HepG2 (cell line): ENCODE measurements at places on chromosomes 1 and 21.

DNA sequence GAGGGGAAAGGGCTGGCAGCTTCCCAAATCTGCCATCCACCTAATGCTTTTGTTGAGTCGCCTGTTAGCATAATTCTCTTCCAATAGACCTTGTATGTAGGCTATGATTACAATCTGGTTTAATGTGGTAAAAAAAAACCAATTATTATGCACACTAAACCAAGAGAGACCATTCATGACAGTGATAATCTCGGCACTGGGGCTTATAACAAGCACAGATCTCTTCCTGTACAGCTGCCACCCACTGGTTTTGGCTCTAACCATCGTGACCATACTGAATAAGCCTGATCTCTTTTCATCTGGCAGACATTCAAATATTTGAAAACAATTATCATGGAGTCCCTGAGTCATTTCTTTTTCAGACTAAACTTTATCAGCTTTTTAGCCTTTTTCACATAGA is 12.0 kb upstream of the SYT14 start:
- DNase-seq, result no peak

DNA sequence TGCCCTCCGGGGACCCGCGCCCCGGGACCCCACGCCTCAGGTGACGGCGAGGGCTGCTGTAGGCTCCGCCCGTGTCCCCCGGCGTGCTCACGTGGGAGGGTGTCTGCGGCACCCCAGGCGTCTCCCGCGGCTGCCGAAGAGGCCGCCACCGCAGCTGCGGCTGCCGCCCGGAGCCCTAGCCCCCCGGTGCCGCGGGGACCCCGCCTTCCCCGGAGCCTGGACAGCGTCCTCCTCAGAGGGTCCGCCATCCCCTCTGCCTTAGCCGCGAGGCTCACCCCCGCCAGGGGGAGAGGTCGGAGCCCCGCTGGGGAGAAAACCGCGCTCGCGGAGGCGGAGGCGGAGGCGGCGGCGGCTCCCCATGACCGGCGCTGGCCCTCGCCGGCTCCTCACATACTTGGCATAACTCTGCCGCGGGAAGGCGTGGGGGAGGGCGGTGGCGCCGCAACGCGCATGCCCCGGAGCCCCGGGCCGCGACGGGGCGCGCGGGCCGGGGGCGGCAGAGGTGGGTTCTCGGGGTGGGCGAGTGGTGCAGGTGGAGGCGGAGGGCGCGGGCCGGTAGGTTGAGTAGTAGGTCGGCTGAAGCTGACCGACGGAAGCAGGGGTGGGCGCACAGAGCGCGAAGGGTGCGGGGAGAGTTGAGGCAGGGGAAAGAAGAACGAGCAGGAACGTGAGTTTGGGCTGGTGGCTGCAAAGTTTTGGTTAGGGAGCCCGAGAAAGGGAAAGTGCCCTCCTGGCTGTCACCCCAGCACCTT is 700 bp upstream of the SYDE2 start:
- DNase-seq, result peak; percentile 52

DNA sequence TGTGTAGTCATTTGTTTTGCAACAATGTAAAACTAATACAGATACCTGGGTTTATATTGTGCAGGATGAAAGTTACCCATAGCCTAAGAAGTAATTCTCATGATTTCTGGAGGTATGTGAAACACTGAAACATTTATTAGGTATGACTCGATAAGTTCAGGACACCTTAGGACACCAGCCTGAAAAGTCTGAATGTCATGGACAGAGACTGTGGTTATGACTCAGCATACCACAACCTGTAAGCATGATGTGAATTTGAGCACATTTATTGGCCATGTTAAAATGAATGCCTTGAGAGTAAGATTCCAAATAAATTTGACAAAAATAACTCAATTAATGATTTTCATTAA is 1471.7 kb upstream of the B3GALT2 start:
- peak; percentile 4 for DNase-seq

DNA sequence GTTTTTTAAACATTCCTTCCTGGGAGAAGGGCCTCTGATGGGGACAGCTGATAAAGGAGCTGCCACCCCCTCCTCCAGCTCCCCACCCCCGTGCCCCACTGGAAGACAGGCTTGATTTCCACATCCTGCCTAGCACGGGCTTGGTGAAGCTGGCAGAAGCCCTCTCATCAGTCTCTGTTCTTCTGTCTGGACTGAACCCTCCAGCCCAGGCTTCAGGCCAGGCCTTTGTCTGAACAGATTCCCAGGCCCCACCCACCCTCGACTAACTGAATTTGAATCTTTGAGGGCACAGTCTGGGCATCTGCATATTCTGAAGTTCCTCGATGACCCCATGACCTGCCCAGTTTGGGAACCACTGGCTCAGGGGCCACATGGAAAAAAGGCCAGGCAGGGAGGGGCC is 75.3 kb downstream of the CD58 start:
- no peak for DNase-seq
